ENCODE measurements at places on chromosomes 4 and X.

GRCh38 chr4:145888393-145888792, 50.2 kb downstream of the ZNF827 start:
- DNase-seq, result no peak

DNA sequence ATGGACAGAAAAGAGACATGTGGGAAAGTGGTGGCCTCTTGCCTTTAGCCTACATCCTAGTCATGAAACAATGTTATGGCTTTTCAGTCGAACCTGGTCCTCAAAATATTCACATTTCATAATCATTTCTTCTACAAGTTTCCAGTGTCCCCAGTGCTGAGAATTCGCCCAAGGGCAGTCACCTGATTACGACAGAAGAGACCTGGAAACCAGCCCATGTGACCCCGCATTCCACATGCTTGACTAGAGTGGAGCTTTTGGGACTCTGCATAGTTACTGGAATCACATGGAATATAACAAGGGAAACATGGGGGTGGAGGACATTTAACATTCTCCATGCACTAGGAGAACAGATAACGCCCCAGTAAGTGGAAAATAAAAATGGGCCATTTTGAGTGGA, 100.1 kb downstream of the PPARGC1A start:
- DNase-seq, result no peak

DNA sequence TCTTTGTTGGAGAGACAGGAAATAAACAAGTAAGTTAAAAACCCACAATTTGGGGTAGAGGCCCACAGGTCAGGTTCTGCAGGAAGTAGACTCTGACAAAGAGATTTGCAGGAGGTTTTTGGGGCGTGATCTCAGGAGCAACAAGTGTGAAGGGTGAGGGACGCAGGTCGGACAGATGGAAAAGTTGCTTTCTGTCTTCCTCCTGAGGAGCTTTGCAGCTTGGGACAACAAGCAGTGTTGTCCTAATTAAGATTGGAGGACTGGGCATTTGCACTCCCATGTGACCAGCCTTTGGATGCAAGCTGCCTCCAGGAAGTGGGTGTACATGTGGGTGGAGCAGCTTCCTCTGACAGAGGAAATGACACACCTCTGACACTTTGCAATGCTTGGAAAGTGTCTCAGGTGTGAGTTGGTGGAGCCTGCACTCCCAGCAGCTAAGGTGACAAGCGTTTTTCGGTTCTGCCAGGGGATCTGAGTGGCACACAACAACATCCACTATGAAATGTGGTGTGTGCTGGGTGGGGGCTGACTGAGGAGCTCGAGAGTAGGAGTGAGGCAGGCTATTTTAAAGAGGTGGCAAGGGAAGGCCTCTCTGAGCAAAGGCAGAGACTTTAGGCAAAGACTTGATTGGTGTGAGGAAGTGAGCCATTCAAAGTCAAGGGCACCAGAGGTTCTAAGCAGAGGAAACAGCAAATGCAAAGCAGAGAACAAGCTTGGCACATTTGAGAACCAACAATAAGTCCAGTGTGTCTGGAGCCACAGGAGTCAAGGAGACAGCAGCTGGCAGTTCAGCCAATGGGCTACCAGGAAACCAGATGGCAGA, 339.8 kb upstream of the GATB start:
- no peak for DNase-seq

DNA sequence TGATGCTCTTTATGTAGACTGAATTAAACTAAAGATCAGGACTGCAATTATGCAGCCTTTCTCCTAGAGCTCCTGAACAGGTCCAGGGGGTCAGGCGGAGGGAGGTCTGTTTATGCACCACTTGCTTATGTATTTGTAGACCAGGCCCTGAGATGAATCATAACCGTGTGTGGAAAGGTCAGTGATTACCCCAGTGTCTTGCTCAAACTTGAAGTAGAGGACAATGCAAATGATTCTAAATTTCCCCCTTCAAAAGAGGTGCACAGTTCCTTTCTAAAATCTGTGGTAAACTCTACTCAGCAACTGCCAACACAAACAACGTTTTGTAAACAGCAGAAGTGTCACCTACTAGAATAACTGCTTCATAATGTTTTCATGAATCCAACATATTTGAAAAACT, 13.0 kb upstream of the TBC1D9 start:
- DNase-seq, result no peak

DNA sequence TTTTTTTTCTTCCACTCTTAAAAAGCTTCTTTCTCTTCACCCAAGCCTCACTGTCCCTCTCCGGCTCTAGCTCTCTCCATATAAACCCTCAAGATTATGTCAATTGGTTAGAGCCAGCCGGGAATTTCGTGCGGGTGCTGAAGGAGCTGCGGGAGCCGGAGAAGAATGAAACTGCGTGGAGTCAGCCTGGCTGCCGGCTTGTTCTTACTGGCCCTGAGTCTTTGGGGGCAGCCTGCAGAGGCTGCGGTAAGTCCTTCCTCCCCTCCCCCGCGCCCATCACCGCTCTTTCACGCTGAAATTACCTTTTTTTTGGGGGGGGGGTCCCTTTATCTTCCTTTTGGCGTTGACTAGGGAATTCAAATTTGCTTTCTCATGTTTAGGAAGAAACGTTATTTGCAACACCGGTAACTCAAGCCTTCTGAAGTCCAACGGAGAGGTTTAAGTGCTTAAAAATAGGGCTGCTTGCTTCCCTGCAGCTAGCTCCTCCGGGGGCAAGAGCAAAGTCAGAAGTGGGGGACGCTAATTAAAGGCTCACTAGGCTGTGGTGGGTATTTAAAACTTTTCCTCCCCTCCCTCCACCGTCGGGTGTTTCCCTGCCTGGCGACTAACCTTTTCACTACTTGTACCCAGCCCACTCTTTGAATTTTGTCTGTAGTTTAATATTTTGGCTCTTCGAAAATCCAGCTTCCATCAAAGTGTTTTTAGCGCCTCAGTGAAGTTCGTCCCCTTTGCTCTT, 491 bp downstream of the COL4A5 start:
- peak; percentile 6 for DNase-seq

DNA sequence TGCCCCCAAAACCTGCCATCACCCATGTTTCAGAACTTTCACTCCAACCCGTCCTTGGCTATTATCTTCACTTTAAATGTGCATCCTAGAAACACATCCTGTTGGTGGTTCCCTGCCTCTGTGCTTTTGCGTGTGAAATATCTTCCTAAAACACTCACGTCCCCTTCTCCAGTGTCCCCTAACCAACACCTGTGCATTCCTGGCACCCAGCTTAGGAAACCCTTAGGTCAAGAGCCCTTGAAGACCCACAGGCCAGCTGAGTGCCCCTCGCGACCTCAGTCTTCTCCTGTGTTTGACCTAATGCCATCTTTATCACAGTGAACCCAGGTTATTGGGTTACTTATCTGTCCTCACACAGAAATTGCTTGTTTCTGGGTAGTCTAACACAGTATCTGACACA, 117.6 kb downstream of the STK32B start:
- DNase-seq, result no peak

GRCh38 chrX:109501176-109501575, 19.3 kb upstream of the GUCY2F start:
- no peak for DNase-seq

- DNase-seq, result no peak
Observed at GRCh38 chrX:39502486-39502885, 595.3 kb downstream of the BCOR start.

- no peak for DNase-seq
Observed at GRCh38 chr4:18071894-18072293, 50.3 kb upstream of the LCORL start.

DNA sequence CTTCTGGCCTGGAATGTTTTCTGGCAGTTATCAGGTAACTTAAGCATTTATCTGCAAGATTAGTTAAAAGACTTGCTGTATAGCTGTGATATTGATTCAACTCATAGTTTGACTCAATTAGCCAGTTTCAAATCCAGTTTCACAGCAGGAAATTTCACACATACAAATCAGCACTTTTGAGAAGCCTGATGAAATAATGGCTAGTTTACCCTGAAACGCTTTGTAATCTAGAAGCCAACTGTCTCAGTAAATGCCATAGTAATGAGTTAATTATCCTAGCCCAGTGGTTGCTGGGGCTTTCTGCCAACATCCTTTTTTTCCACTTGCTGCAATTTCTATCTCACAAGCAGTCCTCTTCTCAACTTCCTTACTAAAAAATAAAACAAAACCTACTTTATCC, 53.1 kb downstream of the ARHGEF38 start:
- DNase-seq, result peak; percentile 36

DNA sequence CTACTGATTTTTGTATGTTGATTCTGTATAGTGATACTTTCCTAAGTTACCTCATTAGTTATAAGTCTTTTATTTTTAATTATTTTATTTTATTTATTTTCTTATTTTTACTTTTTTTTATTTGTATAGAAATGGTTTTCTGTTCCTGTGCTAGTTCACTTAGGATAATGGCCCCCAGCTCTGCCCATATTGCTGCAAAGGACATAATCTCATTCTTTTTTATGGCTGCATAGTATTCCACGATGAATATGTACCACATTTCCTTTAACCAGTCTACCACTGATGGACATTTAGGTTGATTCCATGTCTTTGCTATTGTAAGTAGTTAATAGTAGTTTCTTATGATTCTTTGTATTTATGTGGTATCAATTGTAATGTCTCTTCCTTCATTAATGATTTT, 31.5 kb upstream of the GK2 start:
- DNase-seq, result no peak

- no peak for DNase-seq
Observed at GRCh38 chr4:33543941-33544450, 2700.3 kb downstream of the ARAP2 start.

DNA sequence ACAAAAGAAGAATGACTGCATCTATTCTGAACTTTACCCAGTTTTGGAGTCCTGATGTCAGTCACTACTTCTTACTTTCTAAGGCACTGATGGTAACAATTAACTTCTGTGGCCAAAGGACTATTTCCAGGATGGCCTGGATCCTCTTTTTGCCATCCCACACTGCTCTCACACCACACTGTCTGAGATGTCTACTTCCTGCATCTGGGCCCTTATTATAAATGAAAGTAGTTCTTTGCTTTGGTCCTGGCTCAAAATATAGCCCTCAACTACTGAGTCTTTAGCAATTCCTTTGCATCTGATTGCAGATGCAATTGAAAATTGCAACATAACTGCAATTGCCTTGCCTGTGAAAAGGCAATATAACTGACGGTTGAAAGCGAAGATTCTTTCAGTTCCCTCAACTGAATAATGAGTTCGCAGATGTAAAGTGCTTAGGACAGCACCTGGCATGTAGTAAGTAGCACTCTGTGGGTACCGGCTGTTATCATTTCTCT, 44.2 kb downstream of the COQ2 start:
- DNase-seq, result no peak

- peak; percentile 75 for DNase-seq
Observed at GRCh38 chr4:79141530-79141929, 184.3 kb downstream of the NAA11 start.

DNA sequence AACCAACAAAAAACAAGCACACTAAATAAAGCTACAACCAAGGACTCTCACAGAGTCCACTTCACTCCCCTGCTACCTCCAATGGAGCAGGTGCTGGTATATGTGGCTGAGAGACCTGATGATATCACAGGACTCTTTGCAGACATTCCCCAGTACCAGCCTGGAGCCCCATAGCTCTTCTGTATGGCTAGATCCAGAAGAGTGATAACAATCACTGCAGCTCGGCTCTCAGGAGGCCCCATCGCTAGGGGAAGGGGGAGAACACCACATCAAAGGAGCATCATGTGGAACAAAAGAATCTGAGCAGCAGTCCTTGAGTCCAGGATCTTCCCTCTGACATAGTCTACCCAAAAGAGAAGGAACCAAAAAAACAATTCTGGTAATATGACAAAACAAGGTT, 237.1 kb upstream of the TLL1 start:
- no peak for DNase-seq

DNA sequence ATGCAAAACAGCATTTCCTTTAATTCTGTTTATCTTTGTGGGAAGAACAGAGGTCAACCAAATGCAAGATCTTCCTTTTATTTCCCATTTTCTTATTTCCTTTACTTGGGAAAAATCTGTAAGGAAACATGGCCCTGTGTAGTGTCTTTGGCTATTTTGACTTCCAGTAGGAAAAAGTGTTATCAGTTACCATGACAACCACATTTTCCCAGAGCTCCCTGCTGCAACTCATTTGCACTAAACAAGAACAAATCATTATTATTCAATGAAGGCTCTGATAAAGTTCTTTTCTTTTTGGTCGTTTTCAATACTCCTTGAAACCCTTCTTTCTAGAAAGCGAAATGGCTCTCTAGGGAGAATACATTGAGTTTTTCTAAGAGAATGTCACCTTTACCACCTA, 117.2 kb upstream of the DDX53 start:
- no peak for DNase-seq

DNA sequence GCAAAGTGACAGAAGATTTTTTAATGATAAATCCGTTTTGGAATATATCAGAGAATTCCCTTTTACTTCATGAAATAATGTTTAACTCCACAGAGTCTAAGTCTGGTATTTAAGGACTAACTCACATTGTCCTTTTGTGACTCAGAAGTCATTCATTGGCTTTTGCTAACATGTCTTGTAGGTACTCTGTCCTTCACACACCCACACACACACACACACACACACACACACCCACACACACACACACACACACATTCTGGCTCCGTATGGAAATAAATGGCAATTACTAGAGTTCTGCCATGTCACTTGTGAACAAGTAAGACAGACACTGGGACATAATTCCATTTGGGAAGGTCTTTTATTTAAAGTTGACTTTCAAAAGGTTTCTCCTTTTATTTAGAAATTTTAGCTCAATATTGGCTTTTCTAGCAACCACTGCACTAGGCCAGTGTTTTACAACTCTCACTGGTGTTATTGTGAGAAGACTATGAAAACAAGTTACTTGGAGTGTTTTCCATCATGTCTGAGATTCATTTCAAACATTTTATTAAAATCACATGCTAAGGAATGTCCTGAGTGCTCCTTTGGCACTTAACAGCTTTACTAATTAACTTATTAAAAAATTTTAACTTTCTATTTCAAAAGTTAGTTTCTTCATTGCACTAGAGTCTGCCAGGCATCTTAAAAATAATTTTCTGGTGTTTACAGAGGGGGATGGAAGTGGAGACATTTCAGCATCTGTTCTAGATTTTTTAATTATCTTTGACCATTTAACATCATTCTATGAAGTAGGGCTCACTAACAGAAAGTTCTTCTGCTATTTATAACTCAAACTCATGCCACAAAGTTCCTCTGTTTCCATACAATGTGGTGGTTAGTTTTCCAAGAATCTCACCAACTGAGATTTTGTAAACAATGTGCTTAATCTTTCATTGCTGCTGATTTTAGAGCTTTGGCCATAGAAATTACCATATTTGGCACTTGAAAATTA, 240.3 kb upstream of the GPC4 start:
- no peak for DNase-seq

DNA sequence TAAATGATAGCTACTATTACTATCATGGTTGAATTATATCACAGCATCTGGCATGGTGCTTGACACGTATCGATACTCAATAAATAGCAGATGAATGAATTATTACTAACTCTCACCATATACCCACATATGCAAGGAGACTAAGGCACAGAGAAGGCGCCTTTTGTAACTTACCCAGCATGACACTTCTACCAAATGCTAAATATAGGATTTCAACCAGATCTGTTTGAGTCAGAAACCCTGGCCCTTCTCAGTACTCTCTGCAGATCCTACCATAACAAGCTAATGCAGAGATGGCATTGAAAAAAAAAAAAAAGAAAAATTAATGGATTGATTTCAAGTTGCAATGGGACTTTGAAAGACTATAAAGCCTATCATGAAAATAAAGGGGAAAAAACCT, 219.5 kb downstream of the DHX15 start:
- DNase-seq, result no peak
